GM12878 (cell line): ENCODE measurements at places on chromosomes 1 and 21.

DNA sequence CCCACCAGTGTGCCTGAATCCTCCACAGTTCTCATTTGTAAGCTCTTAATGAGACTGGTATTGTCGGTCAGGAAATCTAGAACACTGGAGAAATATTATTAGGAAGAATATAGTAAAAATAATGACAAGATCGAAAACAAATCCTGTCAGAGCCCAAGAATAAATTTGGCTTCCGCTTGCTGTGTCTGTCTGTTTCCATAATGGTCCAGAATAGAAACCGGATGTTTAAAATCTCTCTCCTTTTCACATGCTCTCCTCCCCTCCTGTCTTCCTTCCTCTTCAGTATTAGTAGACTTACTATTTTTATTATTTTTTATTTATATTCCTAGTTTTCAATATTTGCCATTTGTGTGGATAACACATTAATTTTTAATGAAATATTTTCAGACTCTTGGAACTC lies 187.7 kb downstream of the SDCCAG8 start:
- DNase-seq: no peak
- no peak overlapping the region for H3K27ac ChIP-seq

DNA sequence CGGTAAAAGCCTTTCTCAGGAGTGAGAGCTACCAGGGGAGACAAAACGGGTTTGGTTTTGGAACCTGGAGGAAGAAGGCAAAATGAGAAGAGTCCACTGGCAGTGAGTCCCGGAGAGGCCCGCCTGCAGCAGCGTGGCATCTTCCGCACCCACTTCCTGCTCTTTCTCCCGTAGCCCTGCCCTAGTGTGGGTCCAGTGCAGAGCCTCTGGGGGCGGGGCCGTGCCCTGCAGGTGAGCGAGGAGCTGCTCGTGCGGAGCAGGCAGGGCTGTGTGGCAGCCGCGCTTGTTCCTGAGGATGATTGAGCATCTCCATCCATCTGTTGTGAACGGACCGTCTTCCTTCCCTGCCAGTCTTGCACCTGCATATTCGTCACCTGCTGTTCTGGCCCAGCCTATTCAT lies 66.5 kb downstream of the PEX14 start:
- H3K4me3 ChIP-seq: no peak overlapping the region
- H3K4me1 ChIP-seq: no peaks in the 10 kb centered on the region
- H3K36me3 ChIP-seq: peaks cover 5% of the 10 kb centered on the region
- no peak for DNase-seq
- no peak overlapping the region for H3K27ac ChIP-seq

DNA sequence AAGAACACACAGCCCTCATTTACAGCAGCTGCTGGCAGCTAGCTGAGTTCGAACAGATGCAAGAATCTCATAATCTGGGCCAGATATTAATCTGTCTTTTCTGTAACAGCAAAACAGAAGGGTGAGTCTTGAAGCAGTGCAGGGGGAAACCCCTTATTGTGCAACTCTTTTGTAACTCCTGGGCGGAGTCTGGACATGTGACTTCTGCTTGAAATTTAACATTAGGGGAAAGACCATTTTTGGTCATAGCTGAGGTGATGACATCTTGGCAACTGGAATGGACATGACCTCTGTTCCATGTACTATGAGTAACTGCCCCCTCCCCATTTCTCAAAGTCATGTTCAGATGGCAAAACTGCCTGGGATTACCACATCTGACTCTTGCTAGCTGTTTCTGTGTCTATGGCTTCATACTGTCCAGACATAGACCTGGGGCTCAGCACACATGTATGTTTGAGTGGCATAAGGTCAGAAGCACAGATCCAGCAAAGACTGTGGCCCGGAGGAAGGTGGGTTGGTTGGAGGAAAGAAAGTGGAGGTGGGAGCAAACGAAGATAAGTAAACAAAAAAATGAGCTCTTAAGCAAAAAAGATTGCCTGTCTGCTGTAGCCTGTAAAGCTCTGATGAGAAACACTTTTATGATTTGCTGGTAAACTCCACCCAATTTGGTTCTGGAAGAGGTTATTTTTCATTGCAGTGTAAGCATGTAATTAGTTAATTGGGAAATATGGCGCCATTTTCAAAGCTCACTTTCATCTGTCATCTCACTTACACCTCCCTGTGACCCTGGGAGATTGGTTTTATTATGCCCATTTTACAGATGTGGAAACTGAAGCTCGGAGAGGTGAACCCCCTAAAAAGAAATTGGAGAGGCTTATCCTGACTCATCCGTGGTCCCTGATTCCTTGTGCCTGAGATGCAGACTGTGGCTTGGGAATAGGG lies 26.1 kb downstream of the ETS2 start:
- H3K27me3 ChIP-seq: no peaks in the 10 kb centered on the region
- peaks cover 4% of the 10 kb centered on the region; the same call in 1 of the 2 replicates for H3K4me1 ChIP-seq
- H3K4me3 ChIP-seq: no peak overlapping the region
- DNase-seq: peak; percentile 40

GRCh38 chr1:156476501-156477298 lies 23.9 kb downstream of the MEF2D start:
- no peaks in the 10 kb centered on the region for H3K27me3 ChIP-seq
- H3K27ac ChIP-seq: no peak overlapping the region
- H3K4me1 ChIP-seq: peaks cover 14% of the 10 kb centered on the region
- no peak overlapping the region for H3K4me3 ChIP-seq
- DNase-seq: no peak

DNA sequence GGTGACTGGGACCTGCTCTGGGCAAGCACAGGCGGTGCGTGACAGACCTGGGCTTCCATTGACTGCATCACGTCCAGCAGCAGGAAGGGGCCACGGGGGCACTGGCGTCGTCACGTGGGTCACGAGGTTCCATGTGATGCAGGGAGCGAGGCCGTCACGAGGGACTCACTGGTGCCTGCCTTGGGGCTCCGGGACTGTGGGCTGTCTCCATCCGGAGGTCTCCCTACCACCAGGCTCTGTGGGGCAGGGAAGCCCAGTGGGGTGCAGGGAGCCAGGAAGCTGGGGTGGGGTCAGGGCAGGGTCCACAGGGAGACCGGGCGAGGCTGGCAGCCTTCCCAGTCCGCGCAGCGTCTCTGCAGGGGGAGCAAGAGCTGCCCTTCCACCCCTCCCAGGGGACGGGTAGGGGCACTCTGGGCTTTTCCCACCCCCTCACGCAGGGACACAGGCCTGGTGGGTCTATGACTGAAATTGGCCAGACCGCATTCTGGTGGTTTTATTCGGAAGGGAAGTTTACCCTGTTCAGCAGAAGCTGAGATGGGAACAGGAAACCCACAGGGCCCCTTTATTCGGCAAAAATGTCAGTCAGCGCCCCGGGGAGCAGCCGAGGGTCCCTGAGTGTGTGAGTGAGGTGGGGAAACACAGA lies 416 bp upstream of the TNFRSF14 start:
- H3K27me3 ChIP-seq: no peaks in the 10 kb centered on the region
- no peak for DNase-seq
- H3K4me3 ChIP-seq: peak overlapping the region; percentile 87
- peak overlapping the region; percentile 99 for H3K27ac ChIP-seq
- H3K36me3 ChIP-seq: peaks cover 2% of the 10 kb centered on the region

- H3K4me1 ChIP-seq: no peaks in the 10 kb centered on the region
- H3K36me3 ChIP-seq: no peaks in the 10 kb centered on the region
- no peak for DNase-seq
- no peak overlapping the region for H3K4me3 ChIP-seq
- no peak overlapping the region for H3K27ac ChIP-seq
Measured at GRCh38 chr1:29607236-29607635, 370.9 kb downstream of the PTPRU start.

GRCh38 chr1:96541491-96541890 lies 180.1 kb upstream of the PTBP2 start:
- H3K36me3 ChIP-seq: no peaks in the 10 kb centered on the region
- H3K4me3 ChIP-seq: no peak overlapping the region

- H3K27me3 ChIP-seq: no peaks in the 10 kb centered on the region
- peaks cover 11% of the 10 kb centered on the region for H3K4me1 ChIP-seq
- no peak overlapping the region for H3K4me3 ChIP-seq
- DNase-seq: no peak
- H3K36me3 ChIP-seq: no peaks in the 10 kb centered on the region
Measured at GRCh38 chr1:12485231-12486058, 132.6 kb downstream of the DHRS3 start.

GRCh38 chr1:43308635-43309404 lies 8.0 kb downstream of the TIE1 start:
- H3K36me3 ChIP-seq: no peaks in the 10 kb centered on the region
- no peak overlapping the region for H3K4me3 ChIP-seq
- DNase-seq: no peak
- no peaks in the 10 kb centered on the region for H3K4me1 ChIP-seq

DNA sequence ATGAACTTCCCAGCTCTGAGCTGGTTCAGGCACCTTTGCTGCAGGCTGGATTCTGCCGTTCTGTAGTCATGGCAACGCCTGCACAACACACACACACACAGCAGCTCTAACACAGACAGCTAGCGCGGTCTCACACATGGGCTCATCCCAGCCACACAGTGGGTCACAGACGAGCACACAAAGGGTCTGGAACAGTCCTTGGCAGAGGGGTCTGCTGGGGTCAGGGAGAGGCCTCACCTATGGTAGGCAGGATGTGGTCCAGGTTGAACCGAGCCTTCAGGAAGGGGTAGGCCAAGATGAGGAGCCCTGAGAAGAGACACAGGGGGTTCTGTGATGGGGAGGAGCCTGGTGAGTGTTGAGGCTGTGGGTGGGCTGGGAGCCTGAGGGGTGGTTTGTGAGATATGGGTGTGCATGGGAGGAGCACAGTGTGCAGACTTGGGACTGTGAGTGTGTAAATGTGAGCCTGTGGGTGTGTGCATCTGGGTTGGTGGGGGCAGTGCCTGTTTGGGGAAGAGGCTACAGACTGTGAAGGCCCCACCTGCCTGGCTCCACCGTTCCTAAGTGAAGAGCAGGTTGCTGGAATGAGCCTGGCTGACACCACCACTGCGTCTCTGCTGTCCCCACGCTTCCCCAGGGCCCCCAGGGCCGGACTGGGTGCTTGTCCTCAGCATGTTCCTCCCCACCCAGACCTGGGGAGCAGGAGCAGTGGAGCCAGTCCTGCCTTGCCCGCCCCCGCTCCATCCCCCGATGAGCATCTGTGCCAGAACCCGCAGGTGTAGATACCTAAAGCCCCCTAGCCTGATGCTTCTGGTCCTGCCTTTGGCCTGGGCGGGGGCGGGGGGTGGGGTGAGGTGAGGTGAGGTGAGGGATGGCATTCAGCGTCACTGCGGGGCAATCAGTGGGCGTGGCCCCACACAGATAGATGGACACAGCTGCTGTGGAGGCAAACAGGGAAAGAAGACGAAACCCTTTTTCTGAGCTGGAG lies 1.5 kb downstream of the KNCN start:
- no peaks in the 10 kb centered on the region for H3K27me3 ChIP-seq
- H3K4me1 ChIP-seq: no peaks in the 10 kb centered on the region
- no peaks in the 10 kb centered on the region for H3K36me3 ChIP-seq
- H3K4me3 ChIP-seq: no peak overlapping the region
- H3K27ac ChIP-seq: no peak overlapping the region

- no peaks in the 10 kb centered on the region for H3K4me1 ChIP-seq
- DNase-seq: no peak
- H3K27ac ChIP-seq: no peak overlapping the region
- H3K4me3 ChIP-seq: no peak overlapping the region
- H3K36me3 ChIP-seq: no peaks in the 10 kb centered on the region
- peaks cover 1% of the 10 kb centered on the region for H3K27me3 ChIP-seq
Measured at GRCh38 chr1:22204989-22205913, 62.4 kb upstream of the WNT4 start.

- no peak overlapping the region for H3K4me3 ChIP-seq
- no peaks in the 10 kb centered on the region for H3K36me3 ChIP-seq
- H3K4me1 ChIP-seq: no peaks in the 10 kb centered on the region
Measured at GRCh38 chr1:187646536-187647107, 817.9 kb downstream of the PLA2G4A start.

- no peak overlapping the region for H3K27ac ChIP-seq
- H3K4me3 ChIP-seq: no peak overlapping the region
- no peaks in the 10 kb centered on the region for H3K4me1 ChIP-seq
- DNase-seq: no peak
- H3K36me3 ChIP-seq: no peaks in the 10 kb centered on the region
Measured at GRCh38 chr21:16028142-16028541, 298.4 kb downstream of the USP25 start.

- no peak for DNase-seq
- H3K27ac ChIP-seq: no peak overlapping the region
- H3K4me1 ChIP-seq: no peaks in the 10 kb centered on the region
- no peaks in the 10 kb centered on the region for H3K36me3 ChIP-seq
- no peaks in the 10 kb centered on the region for H3K27me3 ChIP-seq
- H3K4me3 ChIP-seq: no peak overlapping the region
Measured at GRCh38 chr1:65509912-65510680, 89.6 kb downstream of the LEPR start.

GRCh38 chr1:26410706-26411623 lies at the start of gene LIN28A:
LIN28A (plus strand) TSS chr1:26410817; CDS start chr1:26410892, 75 bp downstream.
- H3K4me1 ChIP-seq: no peaks in the 10 kb centered on the region
- H3K36me3 ChIP-seq: no peaks in the 10 kb centered on the region
- H3K27me3 ChIP-seq: peaks cover 10% of the 10 kb centered on the region
- H3K4me3 ChIP-seq: no peak within 1 kb of the TSS

DNA sequence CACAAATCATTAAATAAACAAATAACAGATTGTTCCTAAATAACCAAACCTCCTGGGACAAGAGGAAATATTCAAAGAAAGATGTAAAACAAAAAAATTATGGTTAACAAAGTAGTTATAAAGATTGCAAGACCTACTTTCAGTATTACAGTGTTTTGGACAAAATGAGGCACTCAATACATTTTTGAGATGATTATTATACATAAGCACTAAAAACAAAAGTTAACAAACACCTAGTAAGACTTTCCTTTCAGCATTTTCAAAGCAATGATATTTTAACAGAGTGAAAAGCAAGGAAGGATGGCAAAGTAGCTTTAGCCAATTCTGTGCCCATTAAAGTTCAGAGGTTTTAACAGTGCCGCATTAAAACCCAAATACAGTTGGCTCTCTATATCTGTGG lies 17.2 kb downstream of the OMA1 start:
- no peaks in the 10 kb centered on the region for H3K4me1 ChIP-seq
- H3K27ac ChIP-seq: no peak overlapping the region
- DNase-seq: no peak
- H3K36me3 ChIP-seq: no peaks in the 10 kb centered on the region
- H3K4me3 ChIP-seq: no peak overlapping the region

- H3K27ac ChIP-seq: no peak overlapping the region
- no peak overlapping the region for H3K4me3 ChIP-seq
- no peak for DNase-seq
- no peaks in the 10 kb centered on the region; the same call in 1 of the 2 replicates for H3K36me3 ChIP-seq
- H3K27me3 ChIP-seq: no peaks in the 10 kb centered on the region
Measured at GRCh38 chr21:29376556-29376955, 77.8 kb downstream of the BACH1 start.

GRCh38 chr1:228347181-228347580 lies 59.5 kb downstream of the TRIM11 start:
- H3K27ac ChIP-seq: no peak overlapping the region
- no peak overlapping the region for H3K4me3 ChIP-seq
- no peak for DNase-seq

GRCh38 chr1:176515310-176515709 lies 52.3 kb downstream of the PAPPA2 start:
- H3K27me3 ChIP-seq: no peaks in the 10 kb centered on the region
- no peaks in the 10 kb centered on the region for H3K36me3 ChIP-seq
- no peak overlapping the region for H3K27ac ChIP-seq
- no peak for DNase-seq
